Smooth muscle cell of bladder (primary cell): ENCODE measurements at places on chromosomes 4 and X. TPM values are rescaled to one million over a fixed set of nuclear protein-coding genes. Genes with fewer than 3 reads are reported as not detected.

Gene AFM
- total RNA-seq = not detected in 2 replicates

Gene TRIML2
- total RNA-seq = 0.14 and 0.18 TPM in 2 replicates

Gene CDS1
- total RNA-seq = 0.28 and 0.43 TPM in 2 replicates

Gene SMIM20
- 33.6 and 35.8 TPM in 2 replicates for total RNA-seq

Gene ENPEP
- total RNA-seq = under 0.01 and 0.28 TPM in 2 replicates

Gene RAB33A
- total RNA-seq = 2.4 and 6.0 TPM in 2 replicates

Gene RBM46
- 0.09 TPM in 1 of 2 replicates, not detected in the other for total RNA-seq

Gene UGT2B15
- not detected in 2 replicates for total RNA-seq

Gene ARMCX2
- total RNA-seq = 76.7 and 109 TPM in 2 replicates

Gene ERVMER34-1
- total RNA-seq = under 0.01 and 0.14 TPM in 2 replicates

Gene HSFX1
- total RNA-seq = 0.37 and 0.71 TPM in 2 replicates

Gene ZNF518B
- total RNA-seq = 24.5 and 29.0 TPM in 2 replicates

Gene SPANXA2
- 0.28 TPM in 1 of 2 replicates, not detected in the other for total RNA-seq

Gene CT45A3
- not detected in 2 replicates for total RNA-seq

Gene CXCL11
- total RNA-seq = 0.14 TPM in 1 of 2 replicates, not detected in the other

Gene CPZ
- 14.5 and 44.8 TPM in 2 replicates for total RNA-seq

Gene MTTP
- total RNA-seq = under 0.01 and 0.09 TPM in 2 replicates

Gene GRID2
- total RNA-seq = not detected in 2 replicates

Gene HOPX
- under 0.01 and 0.46 TPM in 2 replicates for total RNA-seq

Gene ZNF732
- total RNA-seq = 0.14 and 0.18 TPM in 2 replicates

Gene TRIM60
- total RNA-seq = not detected in 2 replicates

Gene NPY1R
- total RNA-seq = under 0.01 and 0.14 TPM in 2 replicates

Gene USP9X
- total RNA-seq = 110 and 111 TPM in 2 replicates

Gene MOB1B
- total RNA-seq = 7.8 and 8.6 TPM in 2 replicates

Gene PALLD
- 77.7 and 120 TPM in 2 replicates for total RNA-seq

Gene RBM41
- total RNA-seq = 11.8 and 13.2 TPM in 2 replicates

Gene IL21
- not detected in 2 replicates for total RNA-seq

Gene GAGE1
- under 0.01 TPM in 1 of 2 replicates, not detected in the other for total RNA-seq

Gene CXCL10
- total RNA-seq = 0.09 and 0.28 TPM in 2 replicates

Gene TMEM31
- 0.14 TPM in 1 of 2 replicates, not detected in the other for total RNA-seq

Gene SPATA4
- total RNA-seq = 0.28 TPM in 2 replicates

Gene TSPAN7
- total RNA-seq = not detected in 2 replicates

Gene CLCN5
- total RNA-seq = 6.3 and 12.1 TPM in 2 replicates

Gene SEC24B
- total RNA-seq = 9.1 and 9.5 TPM in 2 replicates

Gene NBDY
- 3.8 and 5.3 TPM in 2 replicates for total RNA-seq

Gene SLC34A2
- total RNA-seq = not detected in 2 replicates

Gene SMIM10
- 6.4 and 7.8 TPM in 2 replicates for total RNA-seq

Gene FGFR3
- 1.6 and 1.7 TPM in 2 replicates for total RNA-seq

Gene TCEAL9
- 152 and 169 TPM in 2 replicates for total RNA-seq

Gene GABRG1
- total RNA-seq = not detected in 2 replicates

Gene FATE1
- total RNA-seq = 0.09 TPM in 1 of 2 replicates, not detected in the other

Gene RASGEF1B
- total RNA-seq = 0.46 and 0.57 TPM in 2 replicates

Gene UTP14A
- 19.5 and 20.7 TPM in 2 replicates for total RNA-seq

Gene RFC1
- total RNA-seq = 43.5 and 49.5 TPM in 2 replicates

Gene MGARP
- total RNA-seq = 19.2 and 31.9 TPM in 2 replicates

Gene SOWAHB
- not detected in 2 replicates for total RNA-seq

Gene CCDC158
- total RNA-seq = 0.14 and 0.18 TPM in 2 replicates

Gene S100P
- 0.18 and 1.6 TPM in 2 replicates for total RNA-seq

Gene HELT
- not detected in 2 replicates for total RNA-seq

Gene SOD3
- total RNA-seq = 12.2 and 19.9 TPM in 2 replicates

Gene GPC4
- total RNA-seq = 0.28 and 0.83 TPM in 2 replicates

Gene MAGEB17
- total RNA-seq = not detected in 2 replicates

Gene RLIM
- 43.8 and 52.8 TPM in 2 replicates for total RNA-seq

Gene NUDT10
- total RNA-seq = 1.5 and 1.6 TPM in 2 replicates

Gene SLC7A11
- total RNA-seq = 42.3 and 69.1 TPM in 2 replicates

Gene PIGA
- 5.0 and 8.5 TPM in 2 replicates for total RNA-seq

Gene UGT2B10
- total RNA-seq = not detected in 2 replicates
